Type B pancreatic cell (in vitro differentiated cells): ENCODE measurements at places on chromosomes 1 and 21. TPM values are rescaled to one million over a fixed set of nuclear protein-coding genes. Genes with fewer than 3 reads are reported as not detected.

DNA sequence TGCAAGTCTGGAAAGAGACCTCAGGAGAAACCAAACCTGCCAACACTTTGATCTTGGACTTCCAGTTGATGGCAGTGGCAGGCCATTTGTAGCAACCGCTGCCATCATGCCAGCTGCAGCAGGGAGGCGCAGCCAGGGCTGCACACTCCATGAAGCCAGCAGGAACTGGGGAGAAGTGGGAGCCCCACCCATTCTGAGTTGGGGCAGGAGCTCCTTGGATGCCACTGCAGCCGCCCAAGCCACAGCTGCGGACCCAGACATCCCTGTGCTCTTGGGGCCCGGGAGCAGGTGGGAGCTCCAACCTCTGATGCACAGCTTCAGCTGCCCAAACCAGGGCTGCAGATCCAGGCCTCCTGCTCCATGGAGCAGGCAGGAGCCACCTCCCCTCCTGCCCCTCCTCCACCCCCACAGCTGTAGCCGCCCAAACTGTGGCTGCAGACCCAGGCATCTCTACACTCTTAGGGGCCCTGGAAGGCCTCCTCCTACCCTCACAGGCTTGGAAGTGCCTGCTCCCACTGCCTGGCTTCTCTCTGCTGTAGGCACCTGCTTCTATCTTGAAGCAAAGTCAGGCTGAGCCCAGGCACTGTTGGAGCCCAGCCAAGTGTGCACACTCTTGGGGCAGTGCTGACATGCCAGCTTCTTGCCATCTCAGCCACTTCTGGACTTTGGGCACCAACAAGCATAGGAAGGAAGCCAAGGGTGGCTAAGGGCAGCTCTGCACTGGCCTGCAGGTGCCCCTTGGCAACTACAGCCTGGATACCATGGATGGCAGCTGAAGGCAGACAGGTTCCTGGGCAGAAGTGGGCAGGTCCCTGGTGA lies 20.0 kb upstream of the DISP1 start:
- DNase-seq: no peak

The GJB3 gene
- 6.5 and 19.5 TPM in 2 replicates for total RNA-seq

- DNase-seq: no peak
These were observed 9.6 kb downstream of the PLEKHG5 start for GRCh38 chr1:6481820-6482219.

DNA sequence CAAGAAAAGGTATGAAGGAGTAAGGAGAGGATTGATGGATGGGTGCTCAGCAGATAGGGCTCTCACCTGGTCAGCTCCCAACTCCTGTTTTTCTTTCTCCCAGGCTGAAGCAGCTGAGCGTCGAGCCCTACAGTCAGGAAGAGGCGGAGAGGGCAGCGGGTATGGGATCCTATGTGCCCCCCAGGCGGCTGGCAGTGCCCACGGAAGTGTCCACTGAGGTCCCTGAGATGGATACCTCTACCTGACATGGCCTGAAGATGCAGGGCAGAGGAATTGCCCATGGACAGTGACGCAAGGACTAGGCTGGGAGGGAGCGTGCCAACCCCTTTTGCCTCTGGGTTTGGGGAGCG lies 739 bp downstream of the ZNF593 start:
- DNase-seq: no peak

The ALX3 gene
- total RNA-seq: 1.4 and 19.8 TPM in 2 replicates
